Body of pancreas (tissue), 4 donors: ENCODE measurements at places on chromosomes 7 and 10. TPM values are rescaled to one million over a fixed set of nuclear protein-coding genes. Genes with fewer than 3 reads are reported as not detected.

ADCY1 gene
- 6.2 TPM for total RNA-seq

DNA sequence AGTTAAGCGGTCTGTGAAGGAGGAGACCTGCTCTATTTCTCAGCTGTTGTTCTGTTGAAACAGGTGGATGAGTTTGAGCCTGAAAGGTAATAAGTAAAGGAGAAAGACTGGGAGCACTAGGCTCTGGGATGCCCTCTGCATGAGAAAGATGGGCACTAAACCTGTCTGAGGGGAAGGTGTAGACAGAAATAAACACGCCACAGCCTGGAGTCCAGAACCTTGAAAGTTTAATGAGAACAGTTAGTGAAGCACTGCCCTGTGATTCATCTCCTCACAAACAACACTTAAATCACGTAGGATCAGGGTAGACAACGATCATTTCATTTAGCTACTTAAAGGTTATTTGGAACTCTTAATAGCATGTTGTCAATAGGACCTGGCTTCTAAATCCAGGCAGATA lies 193.1 kb downstream of the PHTF2 start:
- H3K4me1 ChIP-seq, result no peaks in the 10 kb centered on the region
- H3K27ac ChIP-seq, result no peak overlapping the region
- H3K27me3 ChIP-seq, result no peaks in the 10 kb centered on the region
- H3K36me3 ChIP-seq, result no peaks in the 10 kb centered on the region
- DNase-seq, result no peak

DNA sequence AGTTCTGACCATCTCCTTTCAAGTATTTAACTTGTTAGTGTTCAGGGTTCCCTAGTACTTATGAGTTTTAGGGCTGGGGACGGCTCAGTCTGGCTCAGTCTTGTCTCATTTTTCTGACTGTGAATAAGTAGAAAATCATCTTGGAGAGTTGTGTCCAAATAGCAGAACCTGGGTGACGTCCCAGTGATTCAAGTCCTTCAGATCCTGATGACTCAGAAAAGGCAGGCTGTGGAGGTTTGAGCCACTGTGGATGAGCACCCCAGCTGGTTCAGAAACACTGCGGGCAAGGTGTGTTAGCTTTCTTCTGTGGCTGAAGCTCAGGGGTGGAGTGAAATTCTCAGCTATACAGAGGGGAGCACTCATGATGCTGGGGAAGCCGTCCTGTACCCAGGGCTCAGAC lies 154.4 kb upstream of the NPY start:
- H3K4me1 ChIP-seq, result no peaks in the 10 kb centered on the region
- no peak overlapping the region for H3K27ac ChIP-seq
- H3K36me3 ChIP-seq, result no peaks in the 10 kb centered on the region
- H3K27me3 ChIP-seq, result no peaks in the 10 kb centered on the region

- H3K4me3 ChIP-seq, result no peak overlapping the region
- H3K27me3 ChIP-seq, result no peaks in the 10 kb centered on the region
- no peak overlapping the region for H3K27ac ChIP-seq
- no peaks in the 10 kb centered on the region for H3K36me3 ChIP-seq
These were observed 85.9 kb downstream of the SLIT1 start for GRCh38 chr10:97099868-97100267.

MLXIPL gene
- total RNA-seq, result 33.0 TPM
